ENCODE measurements at places on chromosomes 7 and 10. TPM values are rescaled to one million over a fixed set of nuclear protein-coding genes. Genes with fewer than 3 reads are reported as not detected.

The DNAH11 gene
- 0.08 TPM for total RNA-seq

The FASTK gene
- total RNA-seq, result 79.2 TPM

The ABCC2 gene
- total RNA-seq, result 0.05 TPM

DNA sequence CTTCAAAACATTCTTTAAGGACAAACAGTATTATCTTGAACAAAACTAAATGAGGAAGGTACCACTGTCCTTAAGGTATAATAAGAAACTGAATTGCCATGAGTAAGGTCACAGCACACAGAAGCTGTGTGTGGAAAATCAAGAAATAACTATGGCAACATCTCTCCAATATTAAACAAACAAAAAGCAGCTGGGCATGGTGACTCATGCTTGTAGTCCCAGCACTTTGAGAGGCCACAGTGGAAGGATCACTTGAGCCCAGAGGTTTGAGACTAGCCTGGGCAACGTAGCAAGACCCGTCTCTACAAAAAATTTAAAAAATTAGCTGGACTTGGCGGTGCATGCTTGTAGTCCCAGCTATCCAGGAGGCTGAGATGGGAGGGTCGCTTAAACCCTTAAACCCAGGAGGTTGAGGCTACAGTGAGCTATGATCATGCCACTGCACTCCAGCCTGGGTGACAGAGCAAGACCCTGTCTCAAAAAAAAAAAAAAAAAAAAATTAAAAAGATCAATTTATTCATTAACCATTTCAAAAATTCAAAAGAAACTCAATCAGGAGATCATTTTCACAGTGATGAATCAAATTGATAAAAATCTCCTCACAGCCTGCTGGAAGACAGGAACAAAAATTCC lies 195.4 kb downstream of the SKIDA1 start:
- no peak for DNase-seq

The VTI1A gene
- total RNA-seq, result 21.2 TPM

DNA sequence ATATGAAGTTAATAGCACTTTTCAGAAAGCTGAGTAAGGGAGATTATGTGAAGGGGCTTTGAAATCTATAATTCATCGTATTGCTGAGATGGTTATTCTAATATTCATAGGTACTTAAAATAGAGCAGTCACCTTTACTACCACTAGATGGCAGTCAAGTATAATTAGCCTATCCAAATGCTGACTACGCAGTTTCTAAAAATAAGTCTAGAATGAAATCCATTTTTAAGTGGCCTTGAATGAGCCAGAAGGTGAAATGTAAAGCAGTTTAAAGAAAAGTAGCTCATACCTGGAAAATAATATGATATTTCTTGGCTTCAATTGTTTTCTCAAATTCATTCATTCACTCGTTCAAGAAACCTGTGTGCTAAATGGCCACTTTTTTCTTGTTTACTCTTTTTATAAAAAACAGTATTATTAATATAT lies 1277.1 kb downstream of the GATA3 start:
- DNase-seq, result no peak

The LRRN3 gene
- total RNA-seq, result 12.4 TPM

DNA sequence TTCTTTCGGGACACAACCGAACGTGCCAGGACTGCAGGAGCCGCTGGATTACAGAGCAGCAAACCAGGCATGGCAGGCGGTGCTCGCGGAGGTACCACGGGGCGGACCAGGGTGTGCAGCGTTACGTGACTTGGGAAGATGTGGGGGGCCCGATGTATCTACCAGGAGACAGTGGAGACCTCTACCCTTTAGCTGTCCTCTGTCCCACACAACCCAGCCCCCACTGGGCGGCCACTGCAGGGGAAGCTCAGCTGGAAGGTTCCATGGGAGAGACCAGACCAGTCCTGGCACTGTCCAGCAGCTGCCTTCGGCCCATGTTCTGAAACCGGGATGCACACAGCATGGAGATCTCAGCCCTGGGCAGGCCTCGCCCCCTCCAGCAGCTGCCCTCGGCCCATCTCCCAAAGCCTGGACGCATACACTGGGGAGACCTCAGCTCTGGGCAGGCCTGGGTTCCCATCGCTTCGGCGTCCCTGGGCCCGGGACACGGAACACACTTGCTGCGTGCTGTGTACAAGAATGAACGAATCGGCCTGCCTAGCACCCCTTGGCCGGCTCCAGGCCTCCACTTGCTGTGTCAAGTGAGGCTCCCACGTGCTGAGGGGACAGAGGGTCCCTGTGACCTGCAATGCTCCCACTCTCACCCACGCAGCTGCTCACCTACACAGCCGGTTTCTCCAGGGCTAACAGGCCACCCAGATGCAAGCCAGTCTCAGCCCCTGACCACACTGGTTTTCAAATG lies 177.4 kb downstream of the ELFN1 start:
- peak; percentile 63 for DNase-seq

- DNase-seq, result no peak
Measured at GRCh38 chr7:29356631-29357030, 162.1 kb downstream of the CHN2 start.

- no peak for DNase-seq
Measured at GRCh38 chr10:95289003-95289920, 1.5 kb downstream of the PDLIM1 start.

The MACC1 gene
- 0.16 TPM for total RNA-seq

DNA sequence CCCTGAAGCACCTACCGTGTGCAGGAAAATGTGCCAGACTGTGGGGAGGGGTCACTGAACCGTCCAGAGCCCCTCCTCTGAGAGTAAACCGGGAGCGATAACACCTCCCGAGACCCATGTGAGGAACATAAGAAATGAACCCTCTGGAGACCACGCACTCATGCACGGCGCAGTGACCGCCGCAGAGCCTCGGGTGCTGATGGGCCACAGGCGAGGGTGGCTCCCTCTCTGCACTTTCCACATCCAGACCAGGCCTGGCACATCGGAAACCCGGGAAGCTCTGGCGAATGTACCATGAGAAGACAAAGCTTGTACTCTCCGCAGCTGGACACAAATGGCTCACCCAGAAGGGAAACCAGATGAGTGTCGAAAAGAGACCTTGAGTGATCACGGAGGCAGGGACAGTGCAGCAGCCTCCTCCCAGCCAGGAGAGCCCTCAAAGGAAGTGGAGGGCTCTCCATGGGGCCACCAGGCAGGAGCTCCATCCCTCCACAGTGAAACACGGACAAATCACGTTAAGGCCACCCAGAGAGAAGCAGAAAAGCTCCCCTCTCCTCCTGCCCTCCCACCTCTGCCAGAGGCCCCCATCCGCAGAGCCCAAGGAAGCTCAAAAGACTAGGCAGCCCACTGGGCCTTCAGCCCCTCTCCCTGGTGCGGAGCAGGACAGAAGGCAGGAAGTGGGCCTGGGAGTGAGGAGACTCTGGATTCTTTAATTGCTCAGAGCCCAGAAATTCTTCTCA lies 178.1 kb upstream of the PPP2R2D start:
- no peak for DNase-seq

The ZNF783 gene
- 4.3 TPM for total RNA-seq

- no peak for DNase-seq
Measured at GRCh38 chr7:17422966-17423365, 124.5 kb downstream of the AHR start.

DNA sequence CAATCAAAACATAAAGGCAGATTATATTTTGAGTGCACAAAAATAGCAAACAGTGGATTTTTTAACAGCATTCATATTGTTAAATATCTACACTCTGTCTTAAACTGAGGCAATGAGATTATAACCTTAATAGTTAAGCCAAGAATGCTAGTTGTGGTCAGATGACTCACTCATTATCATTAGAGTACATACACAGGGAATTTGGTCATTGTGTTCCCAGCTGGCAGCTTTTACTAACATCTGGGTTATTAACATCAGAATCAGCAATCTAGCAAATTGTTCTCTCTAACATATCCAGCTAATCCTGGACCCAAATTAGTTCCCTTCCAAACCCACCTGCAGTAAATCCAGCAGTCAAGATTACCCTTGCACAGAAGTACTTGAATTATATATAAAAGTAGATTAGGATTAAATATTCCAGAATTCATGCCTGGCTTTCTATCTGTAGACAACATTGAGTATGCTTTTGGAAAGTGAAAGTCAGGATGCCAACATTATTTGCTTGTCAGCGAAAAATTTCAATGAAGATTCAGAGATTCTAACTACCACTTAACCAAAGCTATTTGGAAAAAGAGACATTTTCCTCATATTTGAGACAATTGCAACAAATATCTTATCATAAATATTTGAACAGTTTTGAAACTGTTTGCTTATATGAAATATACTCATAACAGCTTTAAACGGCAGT lies 1035.6 kb upstream of the PHF14 start:
- no peak for DNase-seq

The JAZF1 gene
- 25.6 TPM for total RNA-seq

The SFTPA1 gene
- total RNA-seq, result 0.24 TPM

DNA sequence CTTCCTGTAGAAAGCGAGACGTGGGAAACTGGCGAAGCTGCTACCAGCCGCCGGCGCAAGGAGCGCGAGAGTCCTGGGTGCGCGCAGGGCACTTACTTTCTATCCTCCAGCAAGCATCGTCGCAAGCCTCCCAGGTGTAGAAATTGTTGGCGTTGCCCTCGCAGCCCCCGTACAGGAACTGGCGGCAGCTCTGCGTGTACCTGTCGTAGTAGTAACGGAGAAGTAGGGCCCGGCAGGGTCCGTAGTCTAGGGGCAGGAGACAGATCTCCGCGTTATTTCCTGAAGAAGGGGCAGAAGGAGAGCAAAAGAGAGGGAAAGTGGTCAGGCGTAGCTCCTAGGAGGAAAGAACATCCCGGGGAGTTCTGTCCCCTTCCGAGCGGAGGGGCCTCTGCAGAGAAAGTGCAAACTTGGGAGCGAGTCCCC lies 501 bp downstream of the TFPI2 start:
- DNase-seq, result no peak

The HOXA7 gene
- total RNA-seq, result not detected

The AKR1B15 gene
- not detected for total RNA-seq

GRCh38 chr10:85612833-85613232 lies 753.8 kb downstream of the GRID1 start:
- no peak for DNase-seq

GRCh38 chr7:96300502-96300901 lies 21.4 kb downstream of the SLC25A13 start:
- no peak for DNase-seq

DNA sequence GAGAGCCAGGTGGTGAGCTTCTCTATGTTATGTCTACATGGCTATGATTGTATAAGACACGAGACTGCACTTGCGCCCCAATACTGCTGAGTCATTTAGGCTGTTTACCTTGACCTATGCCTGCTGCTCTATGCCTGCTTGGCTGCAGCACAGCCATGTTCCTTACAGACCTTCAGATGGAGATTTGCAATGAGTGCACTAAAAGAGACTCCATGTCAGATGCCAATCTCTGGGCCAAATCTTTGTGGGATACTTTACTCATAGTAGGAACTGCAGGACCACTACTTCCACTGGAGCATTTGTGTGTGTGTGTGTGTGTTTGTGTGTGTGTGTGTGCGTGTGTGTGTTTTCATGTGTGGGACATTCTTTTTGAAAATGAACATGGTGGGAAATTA lies 50.0 kb upstream of the KMT2E start:
- DNase-seq, result no peak

The KMT2C gene
- total RNA-seq, result 39.4 TPM

The IGFBP1 gene
- not detected for total RNA-seq

The NUTM2A gene
- total RNA-seq, result 1.9 TPM

DNA sequence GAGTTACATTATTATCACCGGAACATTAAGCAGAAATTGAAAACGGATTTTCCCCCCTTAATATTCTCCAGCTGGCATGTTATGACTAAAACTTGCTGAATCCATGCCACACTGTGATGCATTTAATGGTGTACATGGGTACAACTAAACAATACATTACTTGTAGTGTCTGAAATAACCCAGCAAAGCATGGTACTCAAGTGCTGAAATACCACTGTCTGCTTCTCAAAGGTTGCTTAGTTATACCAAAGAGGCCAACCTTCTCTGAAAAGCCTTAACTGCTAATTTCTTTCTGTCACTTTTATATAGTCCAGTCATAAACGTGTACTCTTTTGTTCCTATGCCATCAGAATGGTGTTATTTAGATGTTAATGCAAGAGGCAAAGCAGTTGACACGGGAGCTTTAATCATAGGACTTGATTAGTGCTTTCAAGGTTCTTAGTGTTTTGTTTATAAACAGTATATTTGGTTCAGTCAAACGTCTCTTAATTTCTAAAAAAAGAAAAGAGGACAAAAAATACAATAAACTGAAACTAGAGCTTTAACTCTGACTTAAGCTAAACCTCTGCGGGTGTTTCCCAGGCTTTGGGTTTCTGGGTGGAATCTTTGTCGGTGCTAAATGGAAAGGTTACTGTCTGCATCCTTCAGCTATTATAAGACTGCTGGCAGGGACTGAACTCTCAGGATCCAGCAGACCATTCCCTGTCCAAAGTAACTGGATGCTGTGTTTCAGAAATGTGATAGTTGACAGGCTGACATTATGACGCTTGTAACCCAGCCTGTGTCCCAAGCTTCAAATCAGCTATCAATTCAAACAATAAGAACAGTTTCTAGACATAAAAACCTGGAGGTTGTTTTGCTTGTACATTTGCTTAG lies 202.6 kb downstream of the PPP1R3A start:
- DNase-seq, result no peak

DNA sequence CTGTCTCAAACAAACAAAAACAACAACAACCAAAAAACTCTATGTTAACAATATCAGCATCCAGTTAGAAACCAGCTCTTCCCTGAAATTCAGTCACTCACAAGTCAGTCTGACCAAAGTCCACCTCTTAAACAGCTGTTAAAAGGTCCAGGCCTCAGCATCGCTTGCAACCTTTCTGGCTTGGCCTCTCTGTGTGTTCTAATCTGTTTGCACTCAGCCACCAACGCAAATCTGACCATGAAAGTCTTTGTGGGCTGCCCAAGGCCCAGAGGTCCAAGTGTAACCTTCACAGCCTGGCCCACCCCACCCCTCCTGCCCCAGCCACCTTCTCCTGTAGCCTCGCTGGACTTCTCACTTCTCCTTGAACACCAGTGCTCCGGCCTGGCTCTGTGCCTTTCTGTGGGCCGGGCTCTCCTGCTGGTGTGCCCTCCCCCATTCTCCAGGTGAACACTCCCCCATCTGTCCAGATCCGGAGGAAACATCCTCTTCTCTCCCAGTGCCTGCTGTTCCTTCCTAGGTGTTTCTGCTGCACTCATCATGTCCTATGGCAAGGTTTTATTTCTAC lies 72.2 kb upstream of the EFCAB10 start:
- no peak for DNase-seq

- DNase-seq, result peak; percentile 82
Measured at GRCh38 chr7:27950123-27950522, 210.2 kb downstream of the TAX1BP1 start.

DNA sequence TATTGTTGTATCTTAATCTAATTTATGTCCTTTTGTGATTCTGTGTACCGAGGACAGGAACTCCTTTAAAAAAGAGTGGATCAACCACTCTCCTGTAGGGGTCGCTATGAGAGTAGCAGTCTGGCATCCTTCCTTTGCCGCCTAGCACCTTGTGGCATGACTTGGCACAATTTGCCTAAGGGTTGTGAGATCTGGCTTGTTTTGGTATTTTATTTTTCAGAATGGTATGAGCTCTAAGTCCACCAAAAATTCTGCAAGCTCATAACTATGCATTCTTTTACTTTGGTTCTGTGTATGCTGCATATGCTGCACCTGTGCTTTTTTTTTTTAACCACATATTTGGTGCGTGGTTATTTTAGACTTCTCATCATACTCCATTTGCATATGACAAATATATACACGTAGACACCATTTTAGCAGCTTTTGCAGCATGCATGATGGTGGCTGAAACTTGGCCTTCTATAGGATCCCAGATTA lies 112.8 kb downstream of the CDK14 start:
- DNase-seq, result no peak

The UPF2 gene
- 20.7 TPM for total RNA-seq

GRCh38 chr7:37269711-37270508 lies 178.8 kb downstream of the ELMO1 start:
- no peak for DNase-seq

Measured in Right ventricle myocardium inferior (tissue), 1 donor.